Stimulated activated CD8-positive, alpha-beta memory T cell treated with anti-CD3 and anti-CD28 coated beads, Interleukin-7, amount 100 ng/mL, for 1 hour (primary cell): ENCODE measurements at places on chromosomes 7 and 10.

DNA sequence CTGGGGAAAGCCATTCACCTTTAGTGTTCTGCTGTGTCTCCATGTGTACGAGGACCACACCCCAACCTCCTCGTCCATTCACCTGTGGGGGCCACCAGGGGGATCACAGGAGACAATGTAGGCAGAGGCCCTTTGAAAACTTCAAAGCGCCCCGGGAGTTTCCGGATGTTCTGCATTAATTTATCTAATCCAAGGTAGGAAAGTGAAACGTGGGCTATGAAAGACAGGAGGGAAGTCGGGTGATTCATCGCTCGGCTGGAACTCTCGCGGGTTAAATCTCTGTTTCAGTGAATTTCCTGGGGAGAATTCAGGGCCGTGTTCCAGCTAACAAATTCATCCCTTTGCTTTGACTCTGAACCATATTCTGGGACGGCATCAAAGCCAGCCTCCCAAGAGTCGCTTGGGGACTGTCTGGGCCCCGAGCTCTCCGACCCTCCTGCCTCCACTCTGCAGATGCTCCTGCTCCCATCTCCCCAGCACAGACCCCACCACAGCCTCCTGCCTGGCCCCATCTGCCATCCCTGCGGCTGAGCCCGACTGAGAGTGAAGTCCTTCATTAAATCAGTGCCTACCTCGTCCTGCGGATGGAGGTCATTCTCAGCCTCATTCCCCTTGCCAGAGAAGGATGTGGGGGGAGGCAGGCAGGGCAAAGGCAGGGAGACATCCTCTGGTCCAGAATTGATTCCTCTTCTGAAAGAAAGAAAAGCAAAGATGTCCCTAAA, 114.1 kb upstream of the CARD11 start:
- no peak for DNase-seq

GRCh38 chr7:44313016-44313415, 12.4 kb downstream of the CAMK2B start:
- DNase-seq = no peak

DNA sequence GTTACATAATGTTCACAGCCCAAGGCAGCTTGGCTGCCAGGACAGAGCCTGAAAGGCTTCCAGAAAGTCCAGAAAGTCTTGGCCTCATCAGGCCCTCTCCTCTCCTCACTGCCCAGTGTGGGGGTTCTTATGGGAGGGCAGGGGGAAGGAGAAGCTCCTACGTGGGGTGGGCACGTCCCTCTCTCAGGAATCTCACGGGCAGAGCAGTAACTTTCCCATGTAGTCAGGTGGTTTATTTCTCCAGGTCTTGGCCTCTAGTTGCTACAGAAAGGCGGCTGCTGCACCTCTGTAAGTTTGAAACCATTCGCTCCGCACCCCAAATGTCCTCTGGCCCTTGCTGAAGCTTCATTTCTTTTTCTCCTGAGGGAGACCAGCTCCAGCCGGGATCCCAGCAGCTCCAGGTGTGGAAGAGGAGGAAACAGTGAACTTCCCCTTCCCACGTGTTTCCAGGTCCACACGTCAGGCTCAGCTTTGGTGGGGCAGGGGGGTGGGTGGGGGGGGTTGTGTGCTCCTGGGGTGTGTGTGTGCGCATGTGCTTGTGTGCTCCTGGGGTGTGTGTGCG, 320.3 kb downstream of the WDR37 start:
- no peak for DNase-seq

- DNase-seq = no peak
Observed at GRCh38 chr10:102660888-102661657, 16.8 kb downstream of the TRIM8 start.

DNA sequence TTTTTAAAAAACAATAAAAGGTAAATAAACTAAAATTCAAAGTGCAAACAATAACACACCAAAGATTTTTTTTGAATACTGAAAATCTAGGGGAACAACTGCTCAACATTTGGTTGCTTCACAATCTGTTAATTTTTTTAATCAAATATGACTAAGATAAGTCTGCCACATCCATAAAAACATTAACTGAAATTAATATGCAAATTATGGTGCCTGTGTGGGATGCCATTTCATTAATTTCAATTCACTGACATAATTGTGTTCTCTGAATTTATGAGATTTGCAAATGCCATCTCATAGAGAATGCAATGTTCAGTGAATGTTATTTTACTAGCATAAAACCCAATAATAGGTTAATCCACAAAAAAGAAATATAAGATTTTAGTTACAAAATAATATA, 233.8 kb downstream of the LRRN3 start:
- DNase-seq = no peak

- DNase-seq = no peak
Observed at GRCh38 chr7:15715435-15715834, 29.0 kb upstream of the MEOX2 start.

- DNase-seq = no peak
Observed at GRCh38 chr7:2269991-2270460, 28.0 kb downstream of the NUDT1 start.

- DNase-seq = no peak
Observed at GRCh38 chr10:43913676-43914235, 265.1 kb upstream of the ZNF32 start.

- DNase-seq = no peak
Observed at GRCh38 chr10:58821752-58822056, 309.0 kb downstream of the BICC1 start.

- no peak for DNase-seq
Observed at GRCh38 chr7:112843151-112843550, 53.0 kb upstream of the TMEM168 start.

DNA sequence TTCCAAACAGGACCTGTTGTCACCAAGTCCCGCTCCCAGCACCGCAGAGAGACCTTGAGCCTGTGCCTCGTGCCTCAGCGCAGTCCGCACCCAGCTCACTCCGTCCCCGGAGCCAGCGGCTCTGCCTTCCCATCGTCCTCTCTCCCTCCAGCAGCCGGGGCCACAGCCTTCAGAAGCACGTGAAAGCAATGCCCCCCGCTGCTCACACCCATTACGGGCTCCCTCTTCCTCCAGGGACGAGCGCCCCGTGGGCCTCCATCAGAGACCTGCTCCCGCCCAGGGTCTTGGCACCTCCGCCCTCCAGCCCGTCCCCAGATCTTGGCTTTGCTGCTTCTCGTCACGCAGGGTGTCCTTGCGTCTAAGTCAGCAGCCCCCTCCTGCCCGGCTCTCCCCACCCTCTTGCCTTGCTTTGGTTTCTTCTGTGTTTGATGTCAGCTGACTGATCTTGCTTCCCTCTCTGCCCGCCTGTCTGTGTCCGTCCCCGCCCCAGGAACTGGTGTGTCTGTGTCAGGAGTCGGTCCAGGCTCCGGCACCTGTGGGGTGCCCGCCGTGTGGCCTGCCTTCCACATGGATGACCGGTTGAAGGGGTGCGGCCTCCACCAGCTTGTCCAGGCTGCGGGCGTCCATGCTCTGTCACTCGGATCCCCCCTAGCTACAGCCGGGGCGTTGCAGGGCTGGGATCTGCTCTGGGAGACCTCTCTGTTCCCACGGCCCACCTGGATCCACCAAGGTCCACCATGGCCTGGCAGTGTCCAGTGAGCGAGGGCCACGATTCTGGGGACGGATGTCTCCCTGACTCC, 61.9 kb downstream of the FOXL3 start:
- DNase-seq = no peak

GRCh38 chr10:88521791-88522190, 61.3 kb downstream of the RNLS start:
- DNase-seq = no peak

- no peak for DNase-seq
Observed at GRCh38 chr7:39016609-39017008, 38.9 kb downstream of the POU6F2 start.

GRCh38 chr10:122239578-122240257, 31.4 kb upstream of the BTBD16 start:
- no peak for DNase-seq

GRCh38 chr7:113431406-113431805, 313.1 kb upstream of the SMIM30 start:
- DNase-seq = no peak

- DNase-seq = no peak
Observed at GRCh38 chr7:126215785-126216184, 1037.0 kb downstream of the GRM8 start.

GRCh38 chr10:78528749-78529204, 495.1 kb downstream of the RPS24 start:
- DNase-seq = no peak

DNA sequence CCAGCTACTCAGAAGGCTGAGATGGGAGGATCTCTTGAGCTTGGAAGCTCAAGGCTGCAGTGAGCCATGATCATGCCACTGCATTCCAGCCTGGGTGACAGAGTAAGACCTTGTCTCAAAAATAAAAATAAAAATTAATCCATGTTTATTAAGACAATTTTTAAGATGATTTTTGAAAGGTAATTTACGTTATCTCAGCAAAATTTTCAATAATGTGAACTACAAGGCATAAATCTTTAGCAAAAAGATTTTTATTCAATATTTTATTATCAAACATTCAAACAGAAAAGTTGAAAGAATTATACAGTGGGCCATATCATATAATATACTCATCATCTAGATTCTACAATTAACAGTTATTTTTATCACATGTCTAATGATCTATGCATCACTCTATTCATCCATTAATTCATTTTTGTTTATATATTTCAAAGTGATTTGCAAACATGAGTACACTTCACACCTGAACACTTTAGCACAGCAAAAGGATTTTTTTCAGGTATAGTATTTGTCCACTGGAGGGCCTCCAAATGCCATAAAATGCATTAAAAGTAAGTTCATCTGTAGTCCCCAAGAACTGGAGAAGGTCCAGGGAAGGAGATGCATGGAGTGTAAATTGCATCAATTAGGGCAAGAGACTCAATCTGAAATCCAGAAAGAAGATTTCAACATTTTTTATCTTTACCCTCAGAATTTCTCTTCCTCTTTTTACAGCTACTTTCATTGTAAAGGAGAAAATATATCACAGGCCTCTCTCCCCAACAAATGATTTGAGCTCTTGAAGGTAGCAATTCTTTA, 38.6 kb upstream of the RSBN1L start:
- no peak for DNase-seq

DNA sequence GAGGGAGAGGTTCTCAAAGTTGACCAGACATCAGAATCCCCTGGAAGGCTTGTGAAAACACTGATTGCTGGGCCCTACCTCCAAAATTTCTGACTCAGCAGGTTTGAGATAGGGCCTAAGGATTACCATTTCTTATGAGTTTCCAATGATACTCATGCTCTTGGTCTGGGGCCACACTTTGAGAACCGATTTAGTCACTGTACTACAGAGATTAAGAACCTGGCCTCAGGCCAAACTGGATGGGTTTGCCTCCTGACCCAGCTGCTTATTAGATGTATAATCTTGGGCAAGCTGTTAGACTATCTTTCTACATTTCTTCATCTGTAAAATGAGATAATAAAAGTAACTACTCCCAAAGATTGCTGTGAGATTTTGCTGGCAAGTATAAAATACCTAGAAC, 77.1 kb upstream of the SCIN start:
- no peak for DNase-seq

- DNase-seq = no peak
Observed at GRCh38 chr7:111098926-111099250, 8.0 kb downstream of the LRRN3 start.

DNA sequence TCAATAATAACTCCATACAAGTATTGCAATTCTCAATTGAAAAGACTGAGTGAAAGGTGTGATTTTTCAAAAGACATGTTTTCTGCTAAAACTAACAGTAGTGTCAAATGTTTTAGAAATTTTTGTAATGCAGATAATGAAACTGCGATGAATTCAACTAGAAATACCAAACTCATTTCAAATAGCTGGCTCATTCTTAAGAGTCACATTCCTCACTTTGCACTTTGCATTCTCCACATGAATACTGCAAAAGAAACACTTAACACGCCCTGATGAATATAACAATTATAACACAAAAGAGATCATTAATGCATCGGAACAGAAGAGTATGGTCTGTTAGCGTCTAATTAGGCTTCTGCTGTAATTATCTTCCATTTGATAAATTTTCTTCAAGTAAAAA, 15.5 kb upstream of the TSPAN12 start:
- no peak for DNase-seq

DNA sequence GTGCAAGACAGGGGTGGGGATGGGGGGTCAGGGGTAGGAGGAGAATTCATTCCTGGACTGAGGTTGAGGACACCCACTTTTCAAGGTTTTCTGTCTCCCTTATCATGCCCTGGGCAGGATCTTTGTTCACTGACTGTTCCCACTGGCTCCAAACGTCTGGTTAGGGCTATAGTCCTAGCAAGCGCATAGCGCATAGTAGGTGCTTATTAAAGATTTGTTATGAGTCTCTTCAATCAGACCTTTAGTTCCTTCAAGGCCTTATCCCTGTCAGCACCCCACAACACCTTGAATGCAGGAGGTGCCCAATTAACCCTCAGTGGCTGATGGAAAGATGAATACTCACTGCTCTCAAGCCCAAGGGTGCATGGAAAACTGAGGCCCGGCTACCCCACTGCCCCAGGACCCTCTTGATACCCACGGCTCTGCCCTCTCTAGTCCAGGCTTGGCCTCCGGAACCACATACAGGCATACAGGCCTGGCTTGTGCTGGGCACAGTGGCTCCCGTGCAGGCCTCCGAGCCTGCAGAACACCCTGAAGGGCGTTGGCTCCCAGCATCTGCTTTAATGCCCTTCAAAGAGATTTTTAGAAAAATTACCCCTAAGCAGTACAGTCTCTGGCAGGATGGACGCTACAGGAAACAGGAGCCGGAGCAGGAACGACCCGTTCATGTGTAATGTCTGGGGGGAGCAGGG, 177.7 kb downstream of the SH3PXD2A start:
- DNase-seq = no peak

DNA sequence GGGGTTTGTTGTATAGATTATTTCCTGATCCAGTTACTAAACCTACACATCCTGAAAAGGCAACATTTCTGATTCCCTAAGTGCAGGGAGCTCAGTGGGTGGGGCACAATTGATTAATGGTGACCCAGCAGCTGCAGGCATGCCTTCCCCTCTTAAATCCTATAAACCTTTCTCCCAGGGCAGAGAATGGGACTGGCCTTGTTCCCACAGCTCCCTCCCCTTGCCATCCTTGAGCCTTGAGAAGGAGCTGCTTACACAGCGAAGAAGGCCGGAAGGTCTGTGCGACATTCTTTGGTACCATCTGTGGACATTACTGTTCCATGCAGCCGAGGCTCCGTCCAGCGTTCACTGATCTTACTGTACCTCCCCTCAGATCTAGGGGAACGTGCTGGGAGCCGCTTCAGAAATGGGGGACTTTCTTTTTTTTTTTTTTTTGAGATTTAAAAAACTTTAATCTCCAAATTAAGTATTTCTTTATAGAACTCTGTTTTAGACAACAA, 14.3 kb downstream of the KLF6 start:
- DNase-seq = no peak

DNA sequence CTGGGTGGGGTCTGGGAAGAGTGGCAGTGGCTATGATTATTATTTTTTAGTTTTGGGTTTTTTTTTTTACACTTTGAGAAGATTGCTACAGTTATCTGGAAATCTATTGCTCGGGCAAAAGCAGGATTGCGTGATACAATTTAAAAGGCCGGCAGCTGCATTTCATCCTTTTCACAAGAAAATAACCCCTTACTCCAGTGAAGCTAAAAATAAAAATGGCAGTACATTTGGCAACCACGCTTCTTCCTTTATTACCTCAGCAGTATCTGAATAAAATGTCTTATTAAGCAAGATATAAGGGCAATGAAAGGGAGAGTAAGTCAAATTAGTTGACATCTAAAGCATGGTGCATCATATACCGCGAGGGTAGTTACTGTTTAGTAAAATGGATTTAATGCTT, 496.8 kb downstream of the LRMDA start:
- DNase-seq = no peak

- DNase-seq = no peak
Observed at GRCh38 chr10:76882245-76882644, 755.4 kb downstream of the KCNMA1 start.

GRCh38 chr7:135827391-135827790, 78.8 kb upstream of the FAM180A start:
- DNase-seq = no peak
